ENCODE measurements at places on chromosomes 16 and 17. TPM values are rescaled to one million over a fixed set of nuclear protein-coding genes. Genes with fewer than 3 reads are reported as not detected.

METTL23 gene
- 58.5 TPM for polyA plus RNA-seq

RNU2-1 gene
- not detected for polyA plus RNA-seq

EVPLL gene
- not detected for polyA plus RNA-seq

ATP2A1 gene
- not detected for polyA plus RNA-seq

KRTAP4-4 gene
- not detected for polyA plus RNA-seq

Data from Purkinje cell (primary cell).